ENCODE measurements at places on chromosomes 4 and X.

- no peak for DNase-seq
These were observed 110.5 kb downstream of the AR start for GRCh38 chrX:67654301-67654700.

- DNase-seq: no peak
These were observed 148.0 kb upstream of the WDFY3 start for GRCh38 chr4:85114526-85114925.

GRCh38 chrX:65697211-65697641 lies 29.8 kb downstream of the MSN start:
- no peak for DNase-seq

GRCh38 chrX:16138108-16138427 lies 14.7 kb downstream of the GRPR start:
- no peak for DNase-seq

- no peak for DNase-seq
These were observed 35.1 kb upstream of the CYP2U1 start for GRCh38 chr4:107896158-107896645.

DNA sequence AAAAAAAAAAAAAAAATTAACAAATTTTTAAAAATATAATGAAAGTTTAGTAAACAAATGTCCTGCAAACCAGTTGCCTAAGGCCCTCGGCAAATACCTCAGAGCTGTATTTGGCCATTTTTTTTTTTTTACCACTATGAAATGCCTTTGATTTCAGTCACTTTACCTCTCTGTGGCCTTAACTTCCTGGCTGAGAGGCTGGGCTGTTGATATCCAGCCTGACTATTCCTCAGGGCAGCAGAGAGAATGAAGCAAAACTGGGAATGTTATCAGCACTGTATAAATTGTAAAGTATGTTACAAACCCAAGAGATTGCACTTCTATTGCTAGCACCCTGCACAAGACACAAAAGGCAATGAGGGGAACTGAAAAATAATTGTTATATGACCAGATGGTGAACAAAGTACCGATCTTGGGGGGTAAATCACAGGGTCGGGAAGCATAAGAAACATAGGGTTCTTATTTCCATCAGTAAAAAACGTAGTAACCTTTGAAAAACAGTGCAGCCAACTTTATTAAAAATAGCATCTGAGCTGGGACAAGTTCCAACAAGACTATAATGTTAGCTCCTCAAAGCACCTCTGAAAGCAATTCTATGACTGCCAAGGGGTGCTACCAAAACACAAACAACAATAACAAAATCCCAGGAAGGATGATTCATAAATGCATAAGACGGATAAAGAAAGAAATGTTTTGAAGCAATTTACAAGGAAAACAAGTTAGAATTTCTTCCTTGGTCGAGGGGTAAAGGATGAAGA lies 18.1 kb downstream of the USP46 start:
- no peak for DNase-seq

DNA sequence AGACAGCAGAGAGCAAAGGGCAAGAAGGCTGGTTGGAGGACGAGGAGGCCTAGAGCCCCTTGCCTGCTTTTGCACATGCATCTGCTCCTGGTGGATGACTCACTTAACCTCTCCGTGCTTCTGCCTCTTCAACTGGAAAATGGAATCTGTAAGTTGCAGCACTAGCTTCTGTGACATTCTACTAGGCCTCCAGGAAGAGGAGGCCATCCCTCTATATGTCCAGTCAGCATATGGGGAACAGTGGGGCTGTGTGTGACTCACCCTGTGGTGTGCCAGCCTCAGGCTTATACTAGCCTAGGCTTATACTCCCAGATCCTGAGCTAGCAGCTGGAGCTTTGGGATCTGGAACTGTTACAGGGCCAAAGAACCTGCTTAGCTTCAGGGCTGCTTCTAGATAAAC lies 36.0 kb downstream of the RTL9 start:
- no peak for DNase-seq

DNA sequence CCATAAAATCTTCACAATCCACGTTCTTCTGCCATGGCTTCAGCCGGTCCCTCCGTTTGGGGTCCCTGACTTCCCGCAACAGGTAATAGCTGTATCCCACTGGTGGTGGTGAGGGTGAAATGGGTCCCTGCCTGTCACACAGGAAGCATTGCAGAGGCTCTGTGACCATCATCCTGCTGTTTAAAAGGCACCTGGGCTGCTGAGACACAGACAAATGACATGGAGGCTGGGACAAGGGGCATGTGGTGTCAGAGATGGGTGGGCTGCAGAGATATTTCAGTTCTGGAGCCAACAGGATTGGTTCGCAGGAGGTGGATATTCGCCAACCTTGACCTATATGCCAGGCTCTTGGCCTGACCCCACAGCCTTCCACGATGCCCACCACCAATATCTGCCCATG lies 82.1 kb downstream of the JAKMIP1 start:
- no peak for DNase-seq

GRCh38 chr4:114547340-114548134 lies 51.1 kb upstream of the UGT8 start:
- no peak for DNase-seq

GRCh38 chrX:6885909-6886308 lies 261.6 kb upstream of the STS start:
- no peak for DNase-seq

- DNase-seq: no peak
These were observed 28.0 kb downstream of the JAKMIP1 start for GRCh38 chr4:6172093-6172926.

DNA sequence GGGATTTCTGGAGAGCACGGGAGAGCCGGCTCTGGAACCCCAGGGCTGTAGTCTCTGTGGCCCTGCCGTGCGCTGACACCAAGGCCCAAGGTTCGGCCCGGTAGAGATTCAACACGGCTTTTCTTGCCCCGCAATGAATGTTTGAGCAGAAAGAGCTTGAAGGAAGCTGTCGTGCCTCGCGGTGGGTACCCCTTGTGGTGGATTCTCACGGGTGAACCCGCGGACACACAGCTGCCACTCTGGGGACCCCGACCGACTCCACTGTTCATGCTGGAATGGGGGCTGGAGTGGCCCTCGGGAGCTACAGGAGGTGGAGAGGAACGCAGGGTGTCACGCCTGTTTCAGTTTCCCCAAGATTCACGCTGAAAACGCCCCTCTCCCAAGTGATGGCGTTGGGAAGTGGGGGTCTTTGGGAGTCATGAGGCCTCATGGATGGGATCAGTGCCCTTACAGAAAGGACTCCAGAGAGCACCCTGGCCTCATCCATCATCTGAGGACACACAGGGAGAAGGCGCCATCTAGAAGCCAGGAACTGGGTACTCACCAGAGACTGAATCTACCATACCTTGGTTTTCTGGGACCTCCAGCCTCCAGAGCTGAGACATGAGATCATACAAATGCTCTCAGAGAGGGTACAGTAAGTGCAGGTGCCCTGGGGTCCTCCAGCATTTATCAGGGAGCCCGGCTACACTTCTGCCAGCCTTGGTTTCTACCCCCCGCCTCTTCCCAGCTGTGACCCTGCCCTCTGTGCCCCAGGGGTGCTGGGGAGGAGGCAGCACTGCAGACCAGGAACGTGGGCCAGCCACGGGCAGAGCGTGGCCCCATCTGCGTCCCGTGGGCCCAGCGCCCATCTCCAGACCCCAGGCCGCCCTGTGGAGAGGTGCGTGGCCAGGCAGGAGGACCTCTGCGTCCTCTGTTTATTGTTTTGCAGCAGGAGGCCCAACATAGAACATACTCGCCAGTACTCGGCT lies 6.4 kb downstream of the SLC25A6 start:
- no peak for DNase-seq

GRCh38 chr4:11480683-11481082 lies 52.0 kb upstream of the HS3ST1 start:
- no peak for DNase-seq

GRCh38 chrX:21004835-21005234 lies 369.4 kb upstream of the CNKSR2 start:
- DNase-seq: no peak

GRCh38 chr4:86481440-86481839 lies 112.7 kb upstream of the PTPN13 start:
- DNase-seq: no peak

DNA sequence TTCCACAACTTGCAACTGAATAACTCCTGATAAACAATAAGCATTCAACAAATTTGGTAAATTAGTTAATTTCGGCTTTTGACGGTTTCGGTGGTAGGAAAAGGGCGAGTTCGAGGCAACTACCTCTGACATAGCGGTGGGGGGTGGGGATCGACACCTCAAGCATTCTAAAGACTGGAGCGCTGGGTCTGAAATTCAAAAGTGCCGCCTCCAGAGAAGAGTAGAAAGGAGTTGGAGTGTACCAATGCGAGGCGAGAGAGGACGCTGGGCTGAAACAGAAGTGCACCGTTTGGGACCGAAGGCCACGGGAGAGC lies 725 bp downstream of the SMC1A start:
- no peak for DNase-seq

- no peak for DNase-seq
These were observed 4.2 kb upstream of the OTUD5 start for GRCh38 chrX:48961585-48962091.

DNA sequence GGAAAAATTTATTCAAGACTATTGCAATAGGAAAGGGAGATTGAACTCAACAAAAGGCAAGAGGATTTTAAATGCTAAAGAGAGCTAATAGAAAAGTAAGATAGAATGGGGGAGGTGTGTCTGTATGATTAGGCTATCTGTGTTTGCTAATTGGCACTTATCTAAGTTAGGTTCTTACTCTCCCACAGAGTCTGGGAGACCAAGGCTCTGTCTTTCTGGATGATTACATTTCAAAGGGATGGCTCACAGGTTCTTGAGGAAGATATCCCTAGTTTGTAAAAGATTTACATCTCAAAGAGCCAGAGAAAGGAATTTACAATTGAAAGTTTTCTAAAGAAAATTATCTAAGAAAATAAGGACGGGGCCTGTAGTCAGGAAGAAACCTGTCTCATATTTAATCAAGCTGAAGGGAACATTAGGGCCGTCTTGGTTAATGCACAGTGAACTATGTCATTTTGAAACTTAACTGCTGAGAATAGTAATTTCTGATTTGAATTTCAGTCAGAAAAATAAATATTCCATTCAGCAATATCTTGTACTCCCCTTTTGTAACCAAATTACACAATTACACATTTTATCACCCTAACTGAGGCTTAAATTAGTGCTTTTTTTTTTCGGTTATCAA lies 75.8 kb downstream of the MAGEB10 start:
- no peak for DNase-seq

DNA sequence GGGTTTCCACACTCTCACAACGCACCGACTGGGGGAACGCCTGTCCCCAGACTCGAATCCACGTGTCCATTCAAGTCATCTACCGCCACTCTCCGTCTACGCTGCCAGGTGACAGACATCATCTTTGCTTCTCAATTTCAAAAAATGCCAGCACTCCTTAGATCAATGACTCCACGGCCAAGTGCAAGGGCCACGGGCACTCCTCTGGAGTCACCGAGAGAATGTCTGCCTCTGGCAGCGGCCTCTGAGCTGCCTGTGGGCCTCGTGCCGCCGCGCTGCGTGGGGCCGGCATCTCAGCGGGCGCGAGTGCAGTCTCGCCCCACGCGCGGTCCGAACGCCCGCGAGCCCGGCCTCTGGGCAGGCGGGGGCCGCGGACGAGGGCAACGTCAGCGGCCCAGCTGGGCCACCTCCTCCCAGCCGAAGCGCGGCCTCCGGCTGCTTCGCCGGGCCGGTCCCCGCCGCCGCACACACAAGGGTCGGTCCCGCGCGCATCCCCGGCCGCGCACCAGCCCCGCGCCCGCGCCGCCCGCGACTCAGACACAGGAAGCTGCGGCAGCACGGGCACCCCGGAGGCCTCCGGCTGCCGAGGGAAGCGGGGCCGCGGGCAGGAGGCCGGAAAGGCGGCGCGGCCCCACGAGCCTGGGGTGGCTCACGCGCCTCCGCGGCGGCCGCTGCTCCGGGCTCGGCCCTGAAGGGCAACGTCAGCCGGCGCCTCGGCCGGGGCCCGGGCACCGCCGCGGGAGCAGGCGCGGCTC lies 450 bp downstream of the ACSL1 start:
- DNase-seq: peak; percentile 37

DNA sequence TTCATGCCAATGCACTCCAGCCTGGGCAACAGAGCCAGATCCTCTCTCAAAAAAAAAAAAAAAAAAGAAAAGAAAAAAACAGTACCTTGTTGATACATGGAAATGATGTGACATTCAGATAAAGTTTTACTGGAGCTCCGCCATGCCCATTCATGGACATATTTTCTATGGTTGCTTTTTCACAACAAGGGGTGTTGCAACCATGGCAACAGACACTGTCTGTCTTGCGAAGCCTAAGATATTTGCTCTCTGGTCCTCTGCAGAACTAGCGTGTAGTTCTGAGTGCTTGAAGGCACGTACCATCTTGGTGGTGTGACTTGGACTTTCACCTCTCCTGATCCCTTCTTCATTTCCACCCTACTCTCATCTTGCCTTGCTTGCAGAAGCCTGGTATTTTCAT lies 53.2 kb downstream of the TBL1X start:
- no peak for DNase-seq

DNA sequence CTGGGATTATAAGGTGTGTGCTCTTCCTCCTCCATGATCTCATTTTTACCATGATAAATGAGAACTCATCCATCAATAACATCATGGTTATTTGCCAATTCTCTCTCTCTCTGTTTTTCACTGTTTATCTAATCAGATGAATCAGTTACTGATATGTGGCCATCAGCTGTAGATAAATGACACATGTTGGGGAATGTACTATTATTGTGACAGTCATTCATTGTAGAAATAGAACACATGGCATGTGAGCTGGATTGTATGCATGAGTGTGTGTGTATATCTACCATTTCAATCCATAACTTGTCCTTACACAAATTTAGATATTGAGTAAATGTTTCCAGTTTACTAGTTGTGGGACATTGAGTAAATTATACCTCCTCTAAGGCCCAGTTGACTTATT lies 53.0 kb downstream of the OSTC start:
- no peak for DNase-seq

GRCh38 chrX:7191681-7192110 lies 43.7 kb upstream of the PUDP start:
- DNase-seq: no peak

DNA sequence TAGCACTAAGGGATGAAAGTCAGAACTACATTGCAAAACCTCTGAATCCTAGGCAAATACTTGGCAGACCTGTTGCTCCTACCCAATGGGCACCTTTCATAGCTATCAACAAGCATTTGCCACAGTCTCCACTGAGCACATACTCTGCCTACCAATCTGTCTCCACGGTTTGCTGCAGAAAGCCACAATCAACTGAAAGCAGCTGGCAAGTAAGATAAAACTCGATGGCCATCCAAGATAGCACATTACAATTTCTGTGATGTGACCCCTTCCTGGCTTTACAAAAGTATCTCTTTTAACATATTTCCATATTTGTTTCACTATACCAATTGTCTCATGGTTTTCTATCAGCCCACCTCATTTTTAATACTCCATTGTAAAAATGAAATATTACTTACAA lies 1060.5 kb upstream of the INTU start:
- DNase-seq: no peak

DNA sequence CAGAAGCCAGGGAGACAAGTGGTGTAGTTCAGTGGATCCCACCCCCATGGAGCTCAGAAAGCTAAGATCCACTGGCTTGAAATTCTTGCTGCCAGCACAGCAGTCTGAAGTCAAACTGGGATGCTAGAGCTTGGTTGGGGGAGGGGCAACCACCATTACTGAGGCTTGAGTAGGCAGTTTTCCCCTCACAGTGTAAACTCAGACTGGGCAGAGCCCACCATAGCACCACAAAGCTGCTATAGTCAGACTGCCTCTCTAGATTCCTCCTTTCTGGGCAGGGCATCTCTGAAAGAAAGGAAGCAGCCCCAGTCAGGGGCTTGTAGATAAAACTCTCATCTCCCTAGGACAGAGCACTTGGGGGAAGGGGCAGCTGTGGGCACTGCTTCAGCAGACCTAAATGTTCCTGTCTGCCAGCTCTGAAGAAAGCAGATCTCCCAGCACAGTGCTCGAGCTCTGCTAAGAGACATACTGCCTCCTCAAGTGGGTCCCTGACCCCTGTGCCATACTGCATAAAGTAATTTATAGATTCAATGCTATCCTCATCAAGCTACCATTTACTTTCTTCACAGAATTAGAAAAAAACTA lies 163.2 kb downstream of the HHIP start:
- no peak for DNase-seq
